ENCODE measurements at places on chromosomes 16 and 17.

GRCh38 chr16:49516382-49517036 is 142.9 kb downstream of the C16orf78 start:
- no peak for DNase-seq

DNA sequence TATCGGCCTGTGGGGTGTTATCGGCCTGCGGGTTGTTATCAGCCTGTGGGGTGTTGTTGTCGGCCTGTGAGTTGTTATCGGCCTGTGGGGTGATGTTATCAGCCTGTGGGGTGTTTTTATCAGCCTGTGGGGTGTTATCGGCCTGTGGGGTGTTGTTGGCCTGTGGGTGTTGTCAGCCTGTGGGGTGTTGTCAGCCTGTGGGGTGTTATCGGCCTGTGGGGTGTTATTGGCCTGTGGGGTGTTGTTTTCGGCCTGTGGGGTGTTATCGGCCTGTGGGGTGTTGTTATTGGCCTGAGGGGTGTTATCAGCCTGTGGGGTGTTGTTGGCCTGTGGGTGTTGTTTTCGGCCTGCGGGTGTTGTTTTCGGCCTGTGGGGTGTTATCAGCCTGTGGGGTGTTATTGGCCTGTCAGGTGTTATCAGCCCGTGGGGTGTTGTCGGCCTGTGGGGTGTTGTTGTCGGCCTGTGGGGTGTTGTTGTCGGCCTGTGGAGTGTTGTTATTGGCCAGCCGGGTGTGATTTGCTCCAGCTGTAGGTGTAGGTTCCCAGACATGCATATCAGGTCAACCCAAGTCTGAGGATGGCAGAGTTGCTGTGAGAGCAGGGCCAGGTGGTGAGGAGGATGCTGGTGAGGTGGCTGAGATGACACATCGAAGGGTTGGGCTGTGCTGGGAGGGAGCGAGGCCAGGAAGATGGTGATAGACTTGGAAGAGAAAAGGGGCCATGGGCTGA is 7.1 kb downstream of the TRARG1 start:
- DNase-seq, result no peak

GRCh38 chr17:6393351-6393952 is 41.5 kb downstream of the AIPL1 start:
- no peak for DNase-seq

- no peak for DNase-seq
These were observed 6.6 kb upstream of the JUP start for GRCh38 chr17:41792845-41793783.

DNA sequence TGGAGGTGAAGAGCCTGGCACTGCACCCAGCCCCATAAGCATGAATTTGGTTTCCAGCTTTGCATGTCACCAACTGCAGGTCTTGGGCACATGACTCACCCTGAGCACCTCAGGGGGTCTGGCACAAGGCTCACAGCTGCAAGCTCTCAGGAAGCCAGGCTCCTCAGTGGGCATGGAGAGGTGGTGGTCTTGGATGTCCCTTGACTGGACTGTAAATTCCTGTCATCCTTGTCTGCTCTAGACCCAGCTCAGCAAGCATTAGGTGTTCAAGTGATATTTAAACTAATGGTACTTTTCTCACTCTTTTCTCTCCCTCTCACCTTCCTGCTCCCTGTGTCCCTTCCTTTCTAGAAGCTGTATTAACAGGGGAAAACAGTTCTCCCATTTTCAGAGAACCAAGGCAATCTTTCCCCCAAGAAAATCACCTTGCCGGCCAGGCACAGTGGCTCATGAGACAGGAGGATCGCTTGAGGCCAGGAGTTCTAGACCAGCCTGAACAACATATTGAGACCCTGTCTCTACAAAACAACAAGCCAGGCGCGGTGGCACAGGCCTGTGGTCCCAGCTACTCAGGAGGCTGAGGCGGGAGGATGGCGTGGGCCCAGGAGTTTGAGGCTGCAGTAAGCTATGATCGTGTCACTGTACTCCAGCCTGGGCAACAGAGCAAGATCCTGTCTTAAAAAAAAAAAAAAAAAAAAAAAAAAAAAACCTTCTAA is 5.1 kb upstream of the KIFC3 start:
- DNase-seq, result no peak

DNA sequence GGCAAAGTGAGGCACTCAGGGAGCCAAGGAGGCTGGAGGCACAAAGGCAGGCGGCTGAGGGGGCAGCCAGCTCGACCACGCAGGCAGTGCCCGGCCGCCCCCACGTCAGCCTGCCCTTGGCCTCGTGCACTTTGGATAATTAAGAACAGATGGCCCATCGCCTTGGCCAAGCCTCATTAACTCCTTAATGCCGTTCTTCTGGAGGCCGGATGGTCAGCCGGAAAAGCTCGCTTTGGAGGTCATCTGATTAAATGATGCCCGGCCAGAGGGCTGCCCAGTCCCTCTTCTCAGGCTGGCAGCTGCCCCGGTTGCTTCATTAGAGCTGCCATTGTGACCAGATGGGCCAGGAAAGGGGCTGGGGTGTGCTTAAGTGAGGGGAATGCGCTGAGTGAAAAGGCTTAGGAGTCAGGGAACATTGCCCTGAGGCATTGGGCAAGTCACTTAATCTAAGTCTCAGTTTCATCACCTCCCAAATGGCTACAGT is 364.0 kb downstream of the NPIPA8 start:
- DNase-seq, result no peak

DNA sequence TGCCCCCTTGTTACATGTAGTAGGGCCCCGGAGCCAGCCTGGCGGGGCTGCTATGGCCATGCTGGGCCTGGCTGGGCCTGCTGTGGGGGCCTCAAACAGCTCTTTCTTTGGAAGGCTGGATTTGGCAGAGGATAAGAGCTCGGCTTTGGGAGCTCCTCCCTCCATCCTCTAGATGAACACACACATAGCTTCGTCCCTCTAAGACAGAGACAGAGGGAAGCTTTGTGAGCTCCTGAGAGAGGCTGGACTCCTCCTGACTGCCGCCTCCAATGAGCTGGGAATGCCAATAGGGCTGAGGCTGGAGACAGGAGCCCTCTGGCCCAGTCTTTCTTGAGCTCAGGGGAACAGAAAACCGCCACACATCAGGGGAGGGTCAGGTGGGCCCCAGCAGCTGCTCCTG is 37.3 kb upstream of the CDC42EP4 start:
- no peak for DNase-seq

DNA sequence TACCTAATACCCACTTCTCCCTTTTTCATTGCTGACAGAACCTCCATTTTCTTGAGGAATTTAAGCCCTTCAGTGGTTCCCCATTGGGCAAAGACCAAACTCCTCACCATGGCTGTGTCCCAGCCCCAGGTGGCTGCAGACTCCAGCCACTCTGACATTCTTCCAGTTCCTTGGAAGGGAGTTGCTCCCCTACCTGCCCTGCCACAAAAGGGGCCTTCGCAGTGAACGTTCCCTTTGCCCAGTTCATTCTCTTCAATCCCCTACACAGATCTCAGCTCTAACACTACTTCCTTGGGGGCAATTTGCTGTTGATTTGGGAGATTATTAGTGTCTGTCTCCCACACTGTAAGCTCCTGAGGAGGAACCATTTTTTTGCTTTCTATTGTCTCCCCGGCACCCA is 3.2 kb upstream of the AKTIP start:
- DNase-seq, result no peak

DNA sequence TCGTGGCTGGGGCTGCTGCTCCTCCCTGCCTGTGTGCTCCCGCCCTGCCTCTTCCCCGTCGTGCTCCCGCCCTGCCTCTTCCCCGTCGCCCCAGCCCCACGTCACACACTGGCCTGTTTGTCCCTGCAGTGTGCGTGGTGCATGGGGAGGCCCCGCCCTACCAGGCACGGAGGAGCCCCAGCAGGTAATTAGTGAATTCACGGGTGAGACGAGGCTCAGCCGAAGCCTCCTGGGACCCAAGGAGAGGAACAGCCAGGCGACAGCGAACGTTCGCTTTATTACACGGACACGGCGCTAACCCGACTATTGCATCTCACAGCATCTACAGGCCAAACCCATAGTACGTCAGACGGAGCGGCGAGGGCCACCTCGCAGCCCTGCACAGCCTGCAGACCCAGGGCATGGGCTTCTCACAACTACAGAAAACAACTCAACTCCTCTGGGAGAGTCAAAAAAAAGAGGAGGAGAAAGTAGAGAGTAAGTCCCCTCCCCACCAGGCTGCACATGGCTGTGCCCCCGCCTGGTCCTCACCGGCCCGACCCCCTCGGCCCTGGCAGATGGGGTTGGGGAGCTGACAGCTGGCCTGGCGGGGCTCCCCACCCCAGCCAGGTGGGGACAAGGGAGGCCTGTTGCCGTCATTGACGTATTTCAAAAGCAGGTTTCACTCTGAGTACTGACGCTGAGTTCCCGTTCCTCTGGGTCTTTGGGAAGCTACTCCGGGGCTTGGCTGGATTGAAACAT is 4.3 kb upstream of the PABPN1L start:
- no peak for DNase-seq

- peak; percentile 46 for DNase-seq
These were observed 103.0 kb downstream of the RAB11FIP4 start for GRCh38 chr17:31494259-31495021.

DNA sequence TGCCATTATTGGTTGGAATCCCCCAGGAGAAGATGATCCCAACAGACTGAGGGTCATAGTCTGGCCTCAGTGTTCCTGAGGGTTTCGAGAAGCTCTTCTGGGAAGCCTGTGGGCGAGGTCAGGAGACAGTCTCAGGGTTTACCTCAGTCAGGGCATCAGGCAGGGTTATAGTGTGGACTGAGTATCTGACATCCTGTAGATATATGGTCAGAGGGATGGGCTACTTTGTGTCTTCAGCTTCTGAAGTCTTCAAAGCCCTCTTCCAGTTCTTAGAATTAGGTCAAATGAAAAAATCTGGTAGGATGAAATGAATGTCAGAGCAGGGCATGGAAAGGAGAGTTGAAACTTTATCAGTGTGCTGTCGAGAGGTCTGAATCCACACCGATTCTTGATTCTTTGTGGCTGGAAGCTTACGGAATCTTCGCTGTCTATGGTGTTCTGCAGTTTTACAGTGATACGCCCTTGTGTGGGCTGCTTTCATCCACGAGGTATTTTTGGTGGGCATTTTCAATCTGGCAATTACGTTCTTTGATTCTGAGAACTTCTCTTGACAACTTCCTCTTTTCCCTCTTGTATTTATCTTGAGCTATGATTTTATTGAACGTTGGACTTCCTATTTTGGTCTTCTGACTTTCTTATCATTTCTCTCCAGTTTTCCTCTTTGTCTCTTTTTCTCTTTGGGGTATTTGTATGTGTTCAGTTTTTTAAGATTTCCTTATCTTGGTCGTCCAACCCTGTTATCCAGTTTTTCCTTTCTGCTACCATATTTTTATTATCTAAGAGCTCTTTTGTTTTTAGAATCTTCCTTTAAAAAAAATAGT is 30.4 kb downstream of the BPTF start:
- DNase-seq, result peak; percentile 42

DNA sequence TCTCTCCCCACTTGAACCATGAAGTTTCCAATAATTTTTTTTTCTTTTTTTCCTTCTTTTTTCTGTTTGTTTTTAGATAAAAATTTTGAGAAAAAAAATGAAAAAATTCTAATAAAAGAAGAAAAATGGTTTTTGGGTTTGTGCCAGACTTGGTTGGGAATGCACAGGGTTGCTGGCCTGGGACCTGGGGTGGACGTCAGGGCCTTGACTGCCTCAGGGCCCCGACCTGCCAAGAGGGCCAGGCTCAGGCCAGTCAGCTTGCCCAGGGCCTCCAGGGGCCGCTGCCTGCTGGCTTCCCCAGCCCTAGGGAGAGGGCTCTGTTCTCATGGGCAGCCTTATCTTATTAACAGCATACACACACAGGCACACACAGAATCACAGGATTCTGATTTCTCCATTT is 6.5 kb downstream of the TBX6 start:
- no peak for DNase-seq

GRCh38 chr17:2481760-2482159 is 29.9 kb downstream of the METTL16 start:
- DNase-seq, result no peak

- DNase-seq, result no peak
These were observed 22.5 kb upstream of the CHMP6 start for GRCh38 chr17:80969030-80969673.

GRCh38 chr17:927611-928461 is 51.7 kb downstream of the NXN start:
- no peak for DNase-seq

DNA sequence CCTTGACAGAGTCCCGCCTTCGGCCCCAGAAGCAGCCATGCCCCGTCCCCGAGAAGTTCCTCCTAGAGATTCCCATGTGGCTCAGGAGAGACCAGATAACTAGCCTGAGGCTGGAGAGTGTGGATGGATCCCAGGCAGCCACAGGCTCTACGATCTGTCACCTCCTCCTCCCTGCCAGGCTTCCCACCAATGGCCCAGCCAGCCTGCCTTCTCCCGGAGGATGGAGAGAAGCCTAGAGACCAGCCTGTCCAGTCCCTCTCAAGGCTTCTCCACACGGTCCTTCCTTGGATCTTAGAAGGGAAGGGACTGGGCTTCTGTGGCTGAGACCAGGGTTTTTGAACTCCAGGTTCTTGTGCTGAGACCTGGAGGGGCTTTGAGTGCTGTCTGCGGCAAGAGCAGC is 1.6 kb upstream of the SMTNL2 start:
- DNase-seq, result no peak

DNA sequence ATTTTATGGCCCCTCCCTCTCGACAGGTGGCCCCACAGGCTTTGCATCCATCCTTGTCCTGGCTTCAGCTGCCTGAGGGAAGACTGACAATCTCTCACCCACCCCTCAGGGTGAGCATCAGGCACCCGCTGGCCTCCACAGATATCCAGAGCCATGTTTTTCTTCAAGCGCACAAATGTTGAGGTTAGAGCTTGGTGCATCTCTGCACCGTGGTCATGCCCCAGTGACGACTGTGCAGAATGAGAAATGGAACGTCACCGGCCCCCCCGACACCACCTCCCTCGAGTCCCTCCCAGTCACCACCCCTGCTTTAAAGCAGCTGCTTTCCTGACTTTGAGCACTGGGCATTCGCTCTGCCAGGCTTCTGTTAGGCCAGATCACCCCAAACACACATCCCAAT is 19.8 kb upstream of the TIMP2 start:
- DNase-seq, result no peak

GRCh38 chr16:2278272-2278608 is 10.3 kb upstream of the RNPS1 start:
- DNase-seq, result peak; percentile 34

- DNase-seq, result no peak
These were observed 5.0 kb downstream of the SLC26A11 start for GRCh38 chr17:80225230-80225629.

GRCh38 chr17:75945211-75945610 is 4.4 kb upstream of the FBF1 start:
- no peak for DNase-seq

All from OCI-LY7 (cell line).